ENCODE measurements at places on chromosomes 4 and X. TPM values are rescaled to one million over a fixed set of nuclear protein-coding genes. Genes with fewer than 3 reads are reported as not detected.

DNA sequence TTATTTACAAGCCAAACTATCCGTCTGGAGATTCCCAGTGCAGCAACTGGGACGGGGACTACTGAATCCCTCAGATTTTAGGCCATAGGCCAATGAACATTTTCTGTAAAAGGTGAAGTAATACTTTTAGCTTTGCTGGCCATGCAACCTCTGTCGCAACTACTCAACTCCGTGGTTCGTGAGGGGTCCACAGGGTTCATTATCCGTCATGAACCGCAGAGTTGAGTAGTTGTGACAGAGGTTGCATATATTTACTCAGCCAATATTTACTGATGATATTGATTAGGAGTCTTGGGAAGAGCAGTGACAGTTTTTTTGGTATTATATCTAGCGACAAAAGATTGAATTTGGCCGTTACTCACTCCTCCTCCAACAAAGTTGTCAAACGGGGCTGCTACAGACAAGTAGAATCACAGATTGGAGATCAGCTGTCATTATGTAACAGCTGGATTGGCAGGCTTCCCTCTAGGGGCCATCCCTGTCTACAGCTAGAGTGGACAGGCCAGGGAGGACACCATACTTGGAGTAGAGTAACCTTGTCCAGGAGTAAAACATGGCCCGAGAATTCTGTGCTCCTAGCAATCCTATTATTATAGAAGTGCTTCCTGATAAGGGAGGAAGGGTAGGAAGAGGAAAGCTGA is 37.2 kb upstream of the CD38 start:
- no peak for DNase-seq

GRCh38 chr4:41750626-41751448 is 2.3 kb upstream of the PHOX2B start:
- DNase-seq: no peak

DNA sequence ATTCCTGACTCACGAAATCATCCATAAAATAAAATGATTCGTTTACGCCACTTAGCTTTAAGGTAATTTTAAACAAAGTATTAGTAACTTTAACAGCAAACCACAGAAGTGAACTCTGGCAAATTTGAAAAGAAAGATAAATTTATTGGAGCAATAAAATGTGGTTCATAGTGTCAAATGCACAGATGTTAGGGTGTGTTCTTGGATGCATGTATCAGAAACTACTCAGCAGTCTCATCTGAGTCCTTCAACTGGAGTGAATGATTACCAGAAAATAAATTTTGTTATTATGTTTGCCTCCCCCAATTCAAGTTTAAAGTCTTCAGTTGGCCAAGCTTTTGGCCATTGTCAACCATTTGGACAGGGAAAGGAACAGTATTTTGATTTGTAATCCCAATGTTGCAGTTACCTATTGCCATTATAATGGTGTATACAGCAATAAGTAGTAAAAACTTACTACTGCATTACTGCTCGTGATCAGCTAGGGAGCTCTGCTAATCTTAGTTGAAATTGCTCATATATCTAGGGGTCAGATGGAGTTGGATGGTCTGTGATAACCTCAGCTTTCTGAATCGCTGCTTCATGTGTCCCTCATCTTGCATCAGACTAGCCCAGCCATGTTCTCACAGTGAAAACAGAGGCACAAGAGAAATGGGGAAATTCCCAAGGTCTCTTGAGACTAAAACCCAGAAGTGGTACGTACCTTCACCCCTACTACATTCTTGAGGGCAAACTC is 254.6 kb upstream of the KCNIP4 start:
- DNase-seq: no peak

DNA sequence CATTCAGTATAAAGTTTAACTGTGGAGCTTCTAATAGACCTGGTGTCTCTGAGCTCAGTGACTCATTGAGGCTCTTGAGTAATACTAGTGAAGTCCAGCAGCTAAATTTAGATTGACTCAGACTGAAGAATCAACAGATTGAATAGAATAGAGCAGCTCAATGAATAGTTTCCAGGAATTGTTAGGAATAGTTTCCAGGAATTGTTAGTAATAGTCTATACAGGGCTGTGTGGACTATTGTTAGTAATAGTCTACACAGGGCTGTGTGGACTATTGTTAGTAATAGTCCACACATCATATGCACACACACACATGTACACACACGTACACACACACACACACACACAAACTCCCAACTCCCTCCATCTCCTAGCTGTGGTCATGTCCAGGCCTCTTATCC is 3.0 kb downstream of the GIMD1 start:
- no peak for DNase-seq

Gene NAA11
- total RNA-seq: not detected

Gene DBET
- not detected for total RNA-seq
